ENCODE measurements at places on chromosomes 3 and 15.

DNA sequence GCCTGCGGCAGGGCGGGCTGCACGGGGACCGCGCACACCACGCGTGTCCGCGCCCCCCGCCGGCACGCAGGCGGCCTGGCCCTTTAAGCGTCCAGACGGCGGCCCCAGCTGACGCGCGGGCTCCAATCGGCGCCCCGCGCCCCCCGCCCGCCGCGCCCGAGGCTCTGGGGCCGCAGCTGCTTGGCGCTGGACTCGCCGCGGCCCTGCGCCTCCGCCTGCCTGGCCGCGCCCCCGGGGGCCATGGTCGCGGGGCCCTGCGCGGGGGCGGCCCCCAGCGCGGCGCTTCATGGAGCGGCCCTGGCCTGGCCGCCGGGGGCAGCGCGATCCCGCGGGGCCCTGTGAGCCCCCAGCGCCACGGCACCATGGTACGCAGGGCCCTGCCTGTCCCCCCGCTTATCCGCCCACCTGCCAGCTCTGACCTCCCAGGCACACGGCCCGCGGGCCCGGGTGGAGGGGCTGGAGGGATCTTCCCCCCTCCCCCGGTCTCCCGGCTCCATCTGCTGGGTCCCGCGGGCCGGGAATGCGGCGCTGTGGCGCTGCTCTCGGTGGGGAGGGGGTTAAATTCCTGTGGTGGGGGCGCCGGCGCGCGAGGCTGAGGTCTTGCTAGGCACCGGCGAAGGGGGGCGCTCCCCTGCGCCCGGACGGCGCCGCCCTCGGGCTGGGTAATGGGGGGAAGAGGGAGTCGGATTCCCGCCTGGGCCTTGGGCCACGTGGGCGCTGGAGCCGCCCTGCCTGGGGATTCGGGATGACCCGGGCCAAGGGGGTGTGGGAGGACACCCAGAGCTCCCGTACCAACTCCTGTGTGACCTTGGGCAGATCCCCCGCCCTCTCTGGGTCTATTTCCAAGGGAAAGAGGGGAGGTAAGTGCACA lies 1.1 kb downstream of the ZBTB47 start:
- DNase-seq = no peak

GRCh38 chr3:40152482-40153133 lies 156.9 kb upstream of the EIF1B start:
- DNase-seq = no peak

DNA sequence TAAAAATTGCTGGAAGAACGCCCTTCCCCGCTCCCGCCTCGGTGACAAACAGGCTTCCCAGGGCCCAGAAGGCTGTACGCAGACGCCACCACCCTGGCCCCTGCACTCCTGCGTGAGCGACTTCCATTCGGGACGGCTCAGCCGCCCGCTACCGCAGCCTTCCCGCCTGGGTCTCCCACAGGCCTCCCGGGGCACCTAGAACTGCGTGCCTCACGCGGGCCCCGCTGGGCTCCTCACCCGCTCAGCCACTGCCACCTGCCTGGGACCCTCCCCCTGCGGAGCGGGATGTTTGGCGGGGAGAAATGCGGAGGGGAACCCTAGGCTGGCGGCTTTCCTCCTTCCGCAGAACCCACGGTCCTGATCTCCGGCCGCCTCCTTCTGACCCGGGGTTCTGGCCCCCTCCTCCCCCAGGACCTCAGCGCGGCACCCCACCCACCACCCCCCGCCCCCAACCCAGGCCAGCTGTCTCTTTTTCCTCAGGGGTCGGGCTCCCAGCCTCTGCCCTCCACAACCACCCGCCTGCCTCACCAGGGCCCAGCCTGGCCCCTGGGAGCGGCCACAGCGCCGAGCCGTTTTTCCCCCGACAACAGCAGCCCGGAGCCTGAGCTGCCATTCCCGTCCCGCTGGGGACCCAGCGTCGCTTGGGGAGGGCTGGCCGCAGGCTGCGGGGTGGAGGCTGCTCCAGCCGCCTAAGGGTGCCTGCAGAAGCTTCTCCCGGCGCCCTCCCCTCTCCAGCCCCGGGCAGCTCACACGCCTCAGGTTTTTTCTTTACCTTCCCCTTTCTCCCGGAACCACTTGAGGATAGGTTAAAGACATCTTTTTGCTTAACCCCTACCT lies 27.6 kb upstream of the RAB7A start:
- DNase-seq = no peak

DNA sequence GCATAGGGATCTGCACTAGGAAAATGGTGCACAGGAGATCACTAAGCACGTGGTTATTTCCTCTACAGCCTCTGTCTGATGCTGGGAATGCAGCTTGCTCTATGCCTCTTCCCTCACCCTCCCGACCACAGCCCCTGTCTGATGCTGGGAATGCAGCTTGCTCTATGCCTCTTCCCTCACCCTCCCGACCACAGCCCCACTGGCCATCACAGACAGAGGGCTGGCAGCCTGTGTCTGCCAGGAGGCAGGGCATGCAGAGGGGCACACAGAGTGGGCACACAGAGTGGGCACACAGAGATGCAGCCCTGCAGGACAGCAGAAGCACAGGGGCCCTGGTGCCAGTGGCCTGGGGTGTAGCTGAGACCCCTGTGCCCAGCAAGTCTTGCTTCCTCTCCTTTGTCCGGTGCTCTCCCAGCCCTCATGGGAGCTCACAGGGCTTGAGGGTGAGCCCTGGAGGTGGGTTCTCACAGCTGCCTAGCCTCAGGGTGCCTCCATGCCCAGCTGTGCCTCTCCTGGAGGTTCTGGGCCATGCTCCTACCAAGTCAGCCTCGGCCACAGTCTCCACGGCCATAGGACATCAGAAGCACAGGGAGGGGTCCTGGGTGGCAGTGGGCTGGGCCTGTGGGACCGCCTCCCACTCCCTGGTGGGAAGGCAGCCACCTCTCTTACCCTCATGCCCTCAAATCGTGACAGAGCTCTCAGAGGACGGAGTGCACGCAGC lies 65.8 kb downstream of the EXOG start:
- DNase-seq = no peak

DNA sequence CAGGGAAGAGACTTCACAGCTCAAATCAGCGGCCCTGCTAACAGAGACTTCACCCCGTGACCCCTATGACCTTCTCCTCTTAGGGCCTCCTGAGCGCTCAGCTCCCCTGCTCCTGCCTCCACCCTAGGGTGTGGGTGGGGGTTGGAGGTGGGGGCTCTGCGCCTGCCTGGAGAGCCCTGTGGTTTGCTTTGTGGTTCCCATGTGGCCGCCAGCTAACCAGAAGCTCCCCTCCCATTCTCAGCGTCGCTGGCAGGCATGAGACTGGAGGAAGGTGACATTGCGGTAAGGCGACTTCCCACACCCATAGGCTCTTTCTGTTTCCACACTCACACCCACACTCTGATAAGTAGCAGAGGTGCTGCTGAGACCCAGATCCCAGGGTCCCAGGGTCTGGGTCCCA lies 27.6 kb downstream of the XYLB start:
- no peak for DNase-seq

DNA sequence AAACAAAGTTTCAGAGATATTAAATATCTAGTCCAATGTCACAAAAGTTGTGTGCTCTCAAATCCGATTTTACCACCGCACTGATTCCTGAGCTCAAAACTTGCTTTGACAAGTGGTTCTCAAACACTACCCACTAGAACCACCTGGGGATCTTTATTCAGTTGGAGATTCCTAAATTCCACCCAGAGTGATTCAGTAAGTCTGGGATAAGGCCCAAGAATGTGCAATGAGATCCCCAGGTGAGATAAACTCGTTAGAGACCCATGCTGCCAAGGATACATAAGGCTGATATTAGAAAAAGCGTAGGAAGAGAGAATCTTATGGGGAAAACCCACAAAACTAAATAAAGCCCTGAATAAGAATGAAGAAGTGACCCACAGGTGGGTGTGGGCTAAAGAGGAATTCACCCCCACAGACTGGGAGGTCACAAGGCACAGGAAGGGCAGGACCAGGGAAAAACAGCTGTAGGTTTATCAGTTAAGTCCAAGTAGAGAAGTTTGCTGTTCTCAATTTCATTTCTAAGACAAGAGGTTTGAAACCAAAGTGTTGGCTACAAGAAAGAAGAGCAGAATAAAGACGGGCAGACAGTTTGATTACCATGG lies 11.5 kb upstream of the RPS17 start:
- DNase-seq = no peak
